GM06990 (cell line): ENCODE measurements at places on chromosomes 2 and 18.

GRCh38 chr18:74389171-74389927, 67.8 kb downstream of the DIPK1C start:
- no peak for DNase-seq

GRCh38 chr2:206853915-206854314, 85.4 kb upstream of the CPO start:
- DNase-seq, result no peak

DNA sequence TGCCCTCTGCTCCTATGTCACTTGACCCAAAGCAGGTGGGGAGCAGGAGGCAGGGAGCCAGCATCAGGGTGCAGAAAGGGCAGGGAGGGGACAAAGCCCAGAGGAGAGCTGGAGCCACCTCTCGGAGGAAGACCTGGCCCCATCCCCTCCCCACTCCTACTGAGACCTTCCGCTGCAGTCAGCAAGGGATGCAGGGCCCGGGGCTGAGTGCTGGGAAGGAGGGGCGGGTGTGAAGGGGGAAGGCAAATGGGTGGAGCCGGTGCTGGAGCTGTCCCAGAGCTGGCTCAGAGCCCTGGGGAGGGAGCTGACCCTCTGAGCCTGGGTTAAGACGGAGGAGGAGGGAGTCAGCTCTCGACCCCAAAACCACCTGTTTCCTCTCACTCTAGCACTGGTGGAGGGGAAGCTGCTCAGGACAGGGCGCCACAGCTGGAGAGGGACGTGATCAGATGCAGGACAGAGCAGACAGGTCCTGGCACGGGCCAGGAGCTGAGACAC, 33.8 kb downstream of the HS1BP3 start:
- no peak for DNase-seq

DNA sequence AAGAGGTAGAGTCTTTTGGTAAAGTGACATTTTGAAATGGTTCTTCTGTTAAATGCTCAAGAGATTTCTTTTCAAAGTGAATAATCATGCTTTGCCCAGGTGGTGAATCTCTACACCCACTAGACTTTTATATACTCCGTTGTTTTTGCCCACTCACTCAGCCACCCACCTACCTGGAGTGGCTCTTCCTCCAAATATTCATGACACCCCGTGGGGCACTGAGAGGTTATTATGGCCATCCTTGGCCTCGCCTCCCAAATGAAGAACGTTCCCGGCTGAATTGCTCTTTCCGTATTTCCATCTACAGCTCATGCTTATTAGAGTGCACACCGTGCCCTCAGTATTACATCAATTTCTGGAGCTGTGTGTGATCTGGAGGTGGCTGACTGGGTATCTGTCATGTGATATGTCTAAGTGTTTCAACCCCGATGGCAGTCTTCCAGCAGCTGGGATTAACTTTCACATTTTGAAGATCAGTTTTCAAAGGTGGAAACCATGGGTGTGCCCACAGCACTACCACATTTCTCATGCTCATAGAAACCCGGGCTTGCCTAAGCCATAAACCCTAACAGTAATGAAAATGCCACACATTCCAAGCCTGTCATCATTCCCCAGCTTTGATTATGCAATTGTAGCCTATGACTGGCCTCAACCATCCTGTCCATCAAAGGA, 406.6 kb upstream of the MMADHC start:
- DNase-seq, result no peak

GRCh38 chr2:165815299-165816141, 21.5 kb upstream of the GALNT3 start:
- peak; percentile 17 for DNase-seq

DNA sequence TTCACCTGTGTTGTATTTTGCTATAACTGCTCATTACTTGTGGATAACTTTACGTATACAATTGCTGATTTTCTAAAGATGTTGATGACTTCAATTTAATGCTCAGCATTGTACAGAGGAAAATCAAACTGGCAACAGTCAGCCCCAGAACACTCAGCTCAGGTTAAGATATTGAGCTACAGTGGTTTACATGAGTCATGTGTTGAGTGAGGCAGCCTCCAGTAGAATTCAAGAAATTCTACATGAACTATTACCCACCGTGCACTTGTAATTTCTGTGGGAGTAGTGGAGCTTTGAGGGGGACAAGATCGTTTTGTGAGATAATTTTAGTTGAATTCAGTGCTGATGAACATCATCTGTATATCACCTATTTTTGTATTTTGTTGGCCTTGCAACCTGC, 292.3 kb downstream of the ALPK2 start:
- DNase-seq, result no peak

DNA sequence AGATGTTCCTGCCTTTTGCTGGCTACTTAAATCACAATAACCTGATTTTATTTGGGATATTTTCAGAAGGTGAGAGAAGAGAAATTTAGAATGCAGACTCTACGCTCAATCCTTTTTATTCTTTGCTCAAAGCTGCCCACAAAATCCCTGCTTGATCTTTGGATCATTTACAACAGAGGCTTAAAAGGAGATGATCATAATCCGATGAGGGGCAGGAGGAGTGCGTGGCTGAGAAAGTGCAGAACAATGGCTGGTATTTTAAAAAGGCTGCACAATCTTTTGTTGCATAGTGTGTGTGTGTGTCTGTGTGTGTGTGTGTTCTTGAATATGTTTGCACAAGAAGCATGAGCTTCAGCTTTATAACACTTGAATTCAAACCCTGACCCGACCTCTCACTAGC, 256.3 kb upstream of the MYT1L start:
- DNase-seq, result no peak

DNA sequence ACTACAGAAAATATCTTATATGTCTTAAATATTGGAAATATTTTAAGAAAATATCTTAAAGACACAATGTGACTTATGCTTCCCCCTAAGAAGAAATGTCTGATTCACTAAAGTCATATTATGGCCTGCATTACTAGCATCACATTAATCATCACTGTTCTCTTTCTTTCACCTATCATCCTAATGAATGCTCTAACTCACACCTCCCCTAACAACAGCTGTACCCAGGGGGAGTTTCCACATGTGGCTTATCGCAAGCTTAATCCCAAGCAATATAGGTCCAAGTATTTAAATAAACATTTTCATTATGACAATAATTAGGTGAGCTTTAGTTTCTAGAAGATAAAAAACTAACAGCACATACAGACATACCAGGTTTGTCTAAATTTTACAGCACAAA, 39.6 kb downstream of the REV1 start:
- no peak for DNase-seq

GRCh38 chr2:182248362-182248761, 178.5 kb downstream of the PDE1A start:
- peak; percentile 5 for DNase-seq

DNA sequence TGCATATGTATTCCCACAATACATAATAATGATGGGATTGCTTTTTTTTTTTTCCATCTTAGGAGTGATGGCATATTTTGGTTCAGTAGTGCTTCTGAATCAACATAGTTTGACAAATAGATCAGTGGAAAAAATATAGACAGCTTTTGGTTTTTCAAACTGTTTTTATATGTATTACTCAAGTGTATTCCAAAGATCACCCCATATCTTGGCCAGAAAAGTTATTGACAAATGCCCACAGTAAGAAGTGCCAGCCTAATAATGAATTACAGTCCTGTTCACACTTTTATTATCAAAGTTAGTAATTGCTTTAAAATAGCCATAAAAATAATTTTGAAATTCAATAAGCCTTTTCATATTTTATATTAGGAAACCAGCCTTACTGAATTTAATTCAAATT, 95.0 kb downstream of the TMEFF2 start:
- no peak for DNase-seq

DNA sequence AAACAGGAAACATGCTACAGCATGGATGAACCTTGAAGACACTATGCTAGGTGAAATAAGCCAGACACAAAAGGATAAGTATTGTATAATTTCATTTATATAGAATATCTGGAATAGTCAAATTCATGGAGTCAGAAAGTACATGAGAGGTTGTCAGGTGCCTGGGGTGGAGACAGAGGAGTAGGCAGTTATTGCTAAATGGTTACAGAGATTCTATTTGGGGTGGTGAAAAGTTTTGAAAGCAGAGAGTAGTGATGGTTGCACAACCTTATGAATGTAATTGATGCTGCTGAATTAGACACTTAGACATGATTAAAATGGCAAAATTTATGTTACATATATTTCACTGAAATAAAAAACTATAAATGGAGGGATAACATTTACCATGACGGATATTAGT, 197.4 kb downstream of the VAPA start:
- no peak for DNase-seq

DNA sequence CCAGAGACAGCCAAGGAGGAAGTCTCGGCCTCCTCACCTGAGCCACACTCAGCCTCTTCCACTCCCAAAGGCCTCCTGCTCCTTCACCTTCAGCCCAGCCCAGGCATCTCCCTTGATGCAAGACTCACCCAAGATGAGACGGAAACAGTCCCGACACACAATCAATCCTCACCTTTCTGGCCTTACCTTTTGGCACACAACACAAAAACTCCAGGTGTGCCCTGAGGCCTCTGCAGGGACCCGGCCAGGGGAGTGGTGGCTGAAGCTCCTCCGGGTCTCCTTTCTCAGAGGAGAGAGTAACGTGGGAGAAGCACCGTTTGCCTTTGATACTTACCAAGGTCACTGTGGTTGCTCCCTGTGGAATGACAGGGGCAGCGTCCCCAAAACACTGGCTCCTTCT, 23.8 kb upstream of the EFHD1 start:
- DNase-seq, result no peak

- DNase-seq, result no peak
Observed at GRCh38 chr2:180478883-180479282, 471.8 kb upstream of the CWC22 start.

DNA sequence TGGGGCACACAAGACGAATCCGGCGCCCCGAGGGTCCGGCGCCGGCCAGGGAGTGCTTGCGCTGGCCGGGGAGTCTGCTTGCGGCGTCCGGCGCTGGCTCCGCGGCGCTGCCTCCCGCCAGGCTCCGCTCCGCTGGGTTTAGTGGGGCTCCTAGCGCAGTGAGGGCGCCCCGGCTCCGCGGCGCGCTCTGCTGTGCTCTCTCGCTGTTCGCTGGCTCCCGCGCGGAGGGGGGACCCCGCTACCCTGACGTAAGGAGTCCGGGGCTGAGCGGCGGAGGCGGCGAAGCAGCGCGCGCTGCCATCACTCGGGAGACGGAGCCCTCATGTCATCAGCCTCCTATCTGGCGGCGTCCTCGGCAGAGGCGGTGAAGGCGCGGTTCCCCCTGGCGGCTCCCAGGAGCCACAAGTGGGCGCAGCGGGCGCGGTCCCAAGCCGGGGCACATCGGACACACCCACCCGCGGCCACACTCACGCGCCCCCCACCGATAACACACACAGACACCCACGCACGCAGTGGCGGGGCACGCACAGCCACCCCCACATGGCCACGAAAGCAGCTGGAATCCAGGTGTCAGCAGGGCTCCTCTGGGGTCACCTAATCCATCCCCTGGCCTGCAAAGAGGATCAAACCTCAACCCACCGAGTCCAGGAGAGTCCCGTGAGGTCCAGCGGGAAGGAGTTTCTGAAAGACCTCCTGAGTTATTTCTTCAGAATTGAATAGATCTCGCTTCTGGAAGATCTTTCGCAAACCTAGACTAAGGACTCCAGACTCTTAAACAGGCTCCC, at the start of gene C1QL2:
Gene C1QL2, minus strand, starts transcription at position 189 of the 785 bp plus-strand sequence. CDS start 482 bp downstream, outside the sequence.
- peak; percentile 19 for DNase-seq

DNA sequence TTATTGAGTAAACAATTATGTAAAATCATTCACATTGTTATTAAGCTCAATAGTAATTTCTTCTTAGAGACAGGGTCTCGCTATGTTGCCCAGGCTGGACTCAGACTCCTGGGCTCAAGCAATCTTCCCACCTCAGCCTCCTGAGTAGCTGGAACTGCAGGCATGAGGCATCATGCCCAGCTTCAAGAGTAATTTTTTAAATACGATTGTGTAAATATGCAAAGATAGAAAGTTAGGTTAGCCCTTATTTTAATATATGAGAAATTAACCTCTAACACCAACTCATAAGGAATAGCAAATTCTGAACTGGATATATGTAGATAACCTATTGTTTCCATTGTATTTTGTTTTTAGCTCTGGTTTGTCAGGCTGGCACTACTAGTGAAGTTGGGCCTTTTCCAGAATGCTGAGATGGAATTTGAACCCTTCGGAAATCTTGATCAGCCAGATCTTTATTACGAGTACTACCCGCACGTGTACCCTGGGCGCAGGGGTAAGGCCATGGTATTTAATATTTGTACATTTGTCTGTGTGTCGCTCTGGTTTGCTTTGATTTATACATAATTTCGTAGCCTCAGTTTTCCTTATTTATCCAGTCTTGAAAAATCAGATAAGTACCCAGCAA, 44.8 kb downstream of the TRAPPC12 start:
- no peak for DNase-seq

- peak; percentile 15 for DNase-seq
Observed at GRCh38 chr18:52288403-52289004, 51.5 kb upstream of the DCC start.

DNA sequence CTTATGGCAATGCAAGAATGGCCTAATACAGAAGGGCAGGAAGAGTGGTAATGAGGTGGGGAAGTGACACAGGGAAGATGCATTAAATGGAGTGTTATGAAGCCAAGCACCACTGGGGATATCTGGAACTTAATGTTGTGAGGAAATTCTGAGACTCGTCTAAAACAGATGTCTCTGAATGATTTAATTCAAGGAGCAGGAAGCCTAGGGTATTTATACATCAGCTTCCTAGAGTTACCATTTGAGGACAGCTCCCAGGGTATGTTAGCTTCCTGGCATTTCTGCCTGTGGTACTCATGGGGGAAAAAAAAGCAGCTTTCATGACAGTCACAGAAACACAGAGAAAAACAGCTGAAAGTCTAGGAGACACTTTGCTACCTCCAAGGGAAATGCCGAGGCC, 989.5 kb downstream of the CBLN2 start:
- DNase-seq, result no peak

GRCh38 chr2:119641562-119642258, 37.3 kb upstream of the TMEM177 start:
- peak; percentile 45 for DNase-seq

- DNase-seq, result no peak
Observed at GRCh38 chr18:41965634-41966255, 10.7 kb downstream of the PIK3C3 start.

DNA sequence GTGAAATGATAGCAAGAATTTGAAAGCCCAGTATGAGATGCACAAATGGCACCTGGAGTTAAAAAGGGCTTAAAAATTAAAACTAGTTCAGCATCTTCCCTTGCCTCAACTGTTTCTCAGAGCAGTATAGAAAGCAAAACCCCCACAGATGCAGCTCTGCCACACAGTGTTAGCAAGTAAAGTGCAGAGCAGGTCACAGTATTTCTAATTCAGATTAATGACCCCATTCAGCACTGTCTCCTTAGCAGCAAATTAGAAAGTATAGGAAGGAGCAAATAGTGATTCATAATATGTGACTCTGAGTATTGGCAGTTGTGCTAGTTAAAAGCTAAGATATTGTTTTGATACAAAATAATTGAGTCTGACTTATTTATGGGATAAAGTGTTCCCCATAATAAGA, 73.8 kb upstream of the CCDC85A start:
- DNase-seq, result no peak

DNA sequence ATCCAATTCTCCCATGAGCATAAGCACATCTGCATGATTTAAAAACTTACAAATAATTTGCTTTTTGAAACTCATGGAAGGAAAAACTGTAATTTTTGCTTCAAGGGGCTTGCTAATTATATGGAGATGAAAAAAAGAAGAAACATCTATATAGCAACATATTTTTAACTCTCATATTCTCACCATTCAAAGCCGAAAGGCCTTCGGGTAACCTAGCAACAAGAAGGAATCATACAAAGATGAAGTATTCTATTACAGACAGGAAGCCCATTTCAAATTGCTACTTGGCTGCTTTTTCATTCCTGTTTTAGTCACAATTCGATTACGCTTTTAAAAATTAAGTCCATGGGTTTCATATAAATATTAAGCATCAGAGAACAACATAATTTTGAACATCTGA, 39.2 kb upstream of the RNU4ATAC start:
- no peak for DNase-seq

- no peak for DNase-seq
Observed at GRCh38 chr2:1210352-1210751, 202.9 kb upstream of the TPO start.
